CD4-positive, alpha-beta T cell treated with Interleukin-6 at 100 ng/mL for 8 hours (primary cell): ENCODE measurements at places on chromosomes 5 and 9.

GRCh38 chr9:109088221-109088620 is 31.5 kb downstream of the TMEM245 start:
- DNase-seq, result no peak

DNA sequence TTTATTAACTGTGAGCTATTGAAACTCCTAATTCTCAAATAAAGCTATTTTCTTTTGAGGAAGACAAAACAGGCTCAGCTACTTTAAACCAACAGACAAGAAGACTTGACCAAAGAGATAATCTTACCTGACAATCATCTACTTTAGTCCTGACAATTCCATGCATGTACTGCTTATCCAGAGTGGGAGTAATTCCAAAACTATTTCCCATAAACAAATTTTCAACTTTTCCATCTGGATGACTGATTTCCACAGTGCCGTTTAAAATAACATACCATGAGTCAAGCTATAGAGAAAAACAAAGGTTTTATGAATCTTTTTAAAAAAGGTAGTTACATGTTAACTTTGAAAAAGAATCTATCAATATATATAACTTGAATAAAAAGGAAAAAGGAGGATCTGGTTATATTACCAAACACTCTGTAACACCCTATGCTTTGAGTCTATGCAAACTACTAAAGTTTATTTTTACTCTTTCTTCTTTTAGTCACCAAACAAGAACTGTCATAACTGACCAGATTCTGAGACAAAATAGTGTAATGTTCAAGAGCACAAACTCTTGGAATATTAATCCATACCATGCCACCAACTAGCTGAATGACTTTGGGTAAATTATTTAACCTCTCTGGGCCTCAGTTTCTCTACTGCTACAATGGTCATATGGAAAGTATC is 129.7 kb downstream of the RAPGEF6 start:
- no peak for DNase-seq

DNA sequence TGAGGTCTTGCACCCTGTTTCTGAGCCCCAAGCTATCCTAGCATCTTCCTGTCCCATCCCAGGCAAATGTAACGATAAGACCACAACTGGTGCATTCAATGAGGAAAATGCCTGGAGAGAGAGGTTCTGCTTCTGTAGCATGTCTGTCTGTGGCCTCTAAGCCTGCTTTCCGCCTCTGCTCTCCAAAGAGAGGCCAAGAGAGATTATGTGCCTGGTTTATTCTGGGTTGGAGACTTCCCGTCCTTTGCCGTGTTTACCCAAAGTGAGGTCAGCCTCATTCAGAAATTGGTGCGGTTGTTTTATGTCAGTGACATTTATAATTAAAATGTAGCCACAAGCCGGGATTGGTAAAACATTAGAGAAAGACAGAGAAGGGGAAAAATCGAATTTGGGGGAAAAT is 77.8 kb downstream of the FGF1 start:
- no peak for DNase-seq

GRCh38 chr5:119913425-119913824 is 284.1 kb downstream of the FAM170A start:
- no peak for DNase-seq

DNA sequence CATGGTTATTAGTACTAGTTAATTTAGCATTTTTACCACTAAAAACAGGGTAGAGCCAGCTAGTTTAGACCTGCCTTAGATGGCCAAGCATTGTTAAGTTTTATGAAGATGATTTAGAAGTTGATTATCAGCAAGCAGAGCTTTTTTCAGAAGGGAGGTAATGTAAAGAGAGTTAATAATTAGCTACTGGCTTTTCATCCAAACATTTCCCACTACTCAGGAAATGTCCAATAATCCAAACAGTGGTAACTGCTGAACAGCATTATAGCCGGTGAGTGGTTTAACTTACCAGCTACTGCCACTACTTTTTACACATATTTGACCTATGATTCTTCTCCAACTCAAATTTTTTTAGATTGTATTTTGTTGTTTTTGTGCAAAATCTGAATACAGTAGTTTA is 1.7 kb downstream of the ITGA1 start:
- DNase-seq, result no peak

DNA sequence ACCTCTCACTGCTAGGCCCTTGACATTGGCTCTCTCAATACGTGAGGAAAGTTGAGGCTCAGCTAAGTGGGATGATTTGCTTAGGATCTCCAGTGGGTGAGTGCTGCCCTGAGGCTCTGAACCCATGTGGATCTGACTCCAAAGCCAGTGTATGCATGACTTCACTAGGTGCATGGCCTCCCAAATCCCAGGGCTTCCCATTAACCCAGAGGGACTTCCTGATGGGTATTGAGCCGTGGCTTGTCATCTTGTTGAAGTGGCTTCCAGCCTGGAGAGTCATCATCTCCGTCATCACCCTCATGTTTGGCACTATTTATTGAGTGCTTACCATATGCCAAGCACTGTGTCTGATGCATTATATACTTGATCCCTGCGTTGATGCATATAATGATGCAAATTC is 37.3 kb upstream of the TEX48 start:
- DNase-seq, result no peak

GRCh38 chr9:3080951-3081350 is 237.1 kb upstream of the PUM3 start:
- DNase-seq, result no peak

DNA sequence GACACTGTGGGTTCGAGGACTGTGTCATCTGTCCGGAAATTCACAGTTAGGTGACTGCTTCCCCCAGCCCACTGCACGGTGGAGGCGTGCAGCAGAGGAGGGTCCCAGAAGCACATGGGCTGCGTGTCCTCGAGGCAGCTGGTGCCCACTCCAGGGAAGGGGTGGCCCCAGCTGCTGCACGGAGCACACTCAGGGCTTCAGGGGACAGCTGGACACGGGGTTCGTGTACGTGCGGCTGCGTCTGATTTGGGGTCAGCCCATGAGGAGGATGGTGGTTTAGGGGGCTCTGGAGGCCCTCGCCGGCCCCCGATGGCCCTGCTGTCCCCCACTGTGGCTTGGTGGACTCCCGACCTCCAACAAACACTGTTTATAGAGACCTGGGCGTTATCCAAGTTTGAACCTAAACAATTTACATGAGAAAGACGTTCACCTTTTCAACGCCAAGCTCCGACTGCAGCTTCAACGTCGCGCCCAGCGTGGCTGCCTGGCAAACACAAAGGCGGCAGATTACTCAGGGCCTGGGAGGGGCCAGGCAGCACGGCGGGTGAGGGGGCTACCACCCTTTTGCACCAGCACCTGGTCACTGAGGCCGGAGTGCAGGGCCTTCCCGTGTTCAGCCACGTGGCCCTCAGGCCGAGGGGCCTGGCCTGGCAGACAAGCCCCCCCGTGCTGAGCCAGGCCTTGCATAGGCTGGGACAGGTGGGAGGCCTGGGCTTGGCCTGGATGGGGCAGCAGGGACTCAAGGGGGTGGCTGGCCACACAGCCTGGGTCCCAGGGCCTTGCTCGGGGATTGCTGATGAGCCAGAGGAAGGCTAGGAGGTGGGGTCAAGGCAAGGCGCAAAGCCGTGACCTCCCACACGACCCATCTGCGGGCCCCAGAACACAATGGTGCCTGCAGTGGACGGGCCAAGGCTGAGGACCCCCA is 55.2 kb downstream of the EXD3 start:
- DNase-seq, result no peak

DNA sequence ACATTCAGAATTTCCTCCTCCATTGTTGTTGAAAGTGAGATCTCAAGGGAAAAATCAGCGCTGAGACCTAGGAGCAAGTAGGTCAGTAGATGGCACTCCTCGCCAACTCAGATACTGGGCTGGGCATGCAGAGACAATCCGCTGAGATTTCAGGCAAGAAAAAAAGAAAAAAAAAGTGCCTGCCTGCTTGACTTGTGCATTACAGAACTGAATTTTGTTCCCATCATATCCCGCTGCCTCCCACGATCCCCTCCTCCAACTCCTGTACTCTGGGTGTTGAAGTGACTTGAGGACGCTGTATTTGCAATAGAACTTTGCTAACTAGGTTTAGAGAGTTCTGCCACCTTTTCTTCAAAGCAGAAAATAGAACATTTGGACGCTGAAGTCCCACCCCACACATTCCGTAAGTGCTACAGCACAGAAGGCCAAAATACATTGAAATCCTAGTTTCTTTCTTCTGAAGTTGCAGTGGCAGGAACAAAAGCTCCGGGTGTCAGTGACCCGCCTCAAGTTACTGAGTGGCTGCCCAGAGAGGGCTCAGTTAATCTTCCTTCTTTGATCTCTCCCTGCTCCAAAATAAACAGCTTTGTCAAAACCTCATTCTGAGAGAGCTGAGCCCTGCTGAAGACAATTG is 265.8 kb downstream of the MLLT3 start:
- DNase-seq, result peak; percentile 62

DNA sequence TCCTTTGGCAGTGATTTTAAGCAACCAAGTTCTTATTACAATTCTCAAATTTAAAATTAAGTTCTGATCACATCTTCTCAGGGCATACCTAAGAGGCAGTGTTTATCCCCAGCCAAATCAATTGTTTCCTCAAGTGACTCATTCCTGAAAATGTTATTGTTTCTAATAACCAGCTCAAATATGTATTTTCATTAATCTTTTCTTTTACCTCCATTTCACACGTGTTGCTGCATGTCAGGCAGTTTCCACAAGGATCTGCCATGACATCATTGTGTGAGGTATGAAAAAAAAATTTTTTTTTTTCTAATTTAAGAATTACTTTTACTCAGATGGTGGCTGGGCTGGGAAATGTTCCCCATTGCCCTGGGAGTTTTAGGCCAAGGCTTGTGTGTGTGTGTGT is 113.0 kb upstream of the NTRK2 start:
- no peak for DNase-seq

GRCh38 chr9:127966416-127967150 is 14.2 kb downstream of the EEIG1 start:
- DNase-seq, result no peak

DNA sequence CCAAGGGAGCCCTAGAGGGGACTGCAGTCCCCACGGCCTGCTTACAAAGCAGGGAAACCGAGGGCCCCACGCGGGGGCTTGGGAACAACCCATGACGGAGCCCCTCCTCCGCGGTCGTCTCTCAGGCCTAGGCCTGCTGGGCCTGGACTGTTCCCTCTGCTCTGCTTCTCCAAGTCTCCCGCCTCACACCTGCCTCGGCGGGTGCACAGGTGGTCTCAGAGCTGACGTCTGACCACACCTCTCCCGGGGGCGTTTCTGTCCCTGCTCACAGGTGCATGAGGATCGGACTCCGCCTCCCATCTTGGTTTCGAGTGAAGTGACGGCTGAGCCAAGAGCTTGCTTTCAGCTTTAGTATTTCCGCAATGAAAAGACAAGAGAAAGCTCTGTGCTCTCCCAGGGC is 72.1 kb downstream of the MRPL36 start:
- no peak for DNase-seq

- no peak for DNase-seq
These were observed 95.4 kb upstream of the ICE1 start for GRCh38 chr5:5327126-5327525.

DNA sequence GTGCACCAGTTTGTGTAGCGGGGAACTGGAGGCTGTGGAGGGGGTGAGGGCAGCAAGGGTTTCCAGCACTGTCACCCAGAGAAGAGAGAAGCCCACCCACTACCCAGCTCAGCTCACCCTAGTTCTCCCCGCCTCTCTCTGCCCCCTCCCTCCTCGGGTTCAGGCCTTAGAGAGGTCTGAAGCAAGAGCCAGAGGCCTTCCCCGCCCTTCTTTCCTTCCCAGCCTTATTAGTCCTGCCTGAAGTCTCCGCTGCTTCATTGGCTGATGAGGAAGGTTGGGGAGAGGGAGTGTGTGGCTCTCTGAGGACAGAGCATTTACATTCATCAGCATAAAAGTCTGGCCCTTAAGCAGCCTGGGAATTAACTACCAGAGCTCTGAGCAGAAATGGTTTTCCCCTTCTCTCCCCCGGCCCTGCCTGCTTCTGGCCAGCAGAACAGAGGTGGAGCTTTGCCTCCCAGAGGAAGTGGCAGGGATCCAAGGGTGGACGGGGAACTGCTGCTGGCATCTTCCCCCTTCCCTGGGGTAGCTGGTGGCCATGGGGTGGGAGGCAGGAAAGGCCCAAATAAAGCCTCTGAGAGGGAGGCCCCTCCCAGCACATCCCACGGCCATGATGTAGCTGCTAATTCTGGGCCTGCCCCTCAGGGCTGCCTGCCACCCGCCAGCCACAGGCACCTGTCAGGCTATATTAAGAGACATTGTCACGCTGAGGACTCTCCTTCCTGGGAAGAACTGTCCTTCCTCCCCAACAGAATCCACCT is 4.1 kb downstream of the DNAJB5 start:
- no peak for DNase-seq

- no peak for DNase-seq
These were observed 39.9 kb downstream of the ERP44 start for GRCh38 chr9:100058699-100059579.

GRCh38 chr9:117783828-117784227 is 79.6 kb downstream of the TLR4 start:
- peak; percentile 29 for DNase-seq

DNA sequence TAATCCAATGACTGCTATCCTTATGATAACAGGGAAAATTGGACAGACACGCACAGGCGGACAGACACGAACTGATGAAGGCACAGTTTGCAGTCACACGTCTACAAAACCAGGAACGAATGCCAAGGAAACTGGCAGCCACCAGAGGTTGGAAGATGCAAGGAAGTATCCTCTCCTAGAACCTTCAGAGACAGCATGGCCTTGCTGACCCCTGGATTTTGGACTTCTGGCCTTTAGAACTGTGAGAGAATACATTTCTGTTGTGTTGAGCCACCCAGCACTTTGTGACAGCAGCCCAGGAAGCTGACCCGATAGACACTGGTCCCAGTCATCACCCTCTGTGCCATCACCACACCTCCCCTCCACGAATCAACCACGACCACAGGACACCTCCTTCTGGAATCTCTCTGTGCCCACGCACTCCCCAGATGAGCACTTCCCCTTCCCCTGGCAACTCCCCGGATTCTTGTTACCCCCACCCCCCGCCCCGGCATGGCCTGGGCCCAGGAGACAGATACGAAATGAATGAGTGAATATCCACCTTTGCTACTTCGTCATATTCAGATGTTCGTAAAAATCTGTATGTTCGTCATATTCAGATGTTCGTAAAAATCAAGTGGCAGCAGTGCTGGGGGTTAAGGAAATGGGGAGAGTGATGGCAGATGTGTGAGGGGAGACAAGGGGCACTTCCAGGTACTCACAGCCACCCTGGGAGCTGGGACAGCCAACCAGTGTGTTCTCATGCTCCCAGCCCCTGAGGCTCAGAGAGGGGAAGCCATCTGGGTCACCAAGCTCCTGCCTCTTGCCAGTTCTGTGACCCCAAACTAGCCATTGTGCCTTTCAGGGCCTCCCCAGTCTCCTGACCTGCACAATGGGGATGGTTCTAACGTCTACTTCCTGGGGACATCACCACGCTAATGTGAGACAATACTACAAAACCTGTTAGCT is 18.5 kb downstream of the GBGT1 start:
- no peak for DNase-seq

DNA sequence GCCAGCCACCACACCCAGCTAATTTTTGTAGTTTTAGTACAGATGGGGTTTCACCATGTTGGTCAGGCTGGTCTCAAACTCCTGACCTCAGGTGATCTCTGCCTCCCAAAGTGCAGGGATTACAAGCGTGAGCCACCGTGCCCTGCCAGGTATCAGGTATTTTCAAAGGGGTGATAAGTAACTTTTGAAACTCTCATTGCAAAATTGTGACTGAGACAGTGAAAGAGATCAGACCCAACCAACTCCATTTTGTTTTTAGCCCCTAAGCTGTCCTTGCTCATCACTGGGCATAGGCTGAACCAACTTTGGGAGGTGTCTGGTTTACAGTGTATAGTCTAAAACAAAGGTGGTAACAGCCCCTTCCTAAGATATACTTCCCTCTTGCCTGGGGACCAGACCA is 29.3 kb downstream of the UNC13B start:
- DNase-seq, result no peak
